ENCODE measurements at places on chromosomes 1 and 21.

GRCh38 chr1:19866029-19866428 lies 16.2 kb upstream of the OTUD3 start:
- no peak for DNase-seq

- DNase-seq, result no peak
These were observed 47.4 kb downstream of the PTPRC start for GRCh38 chr1:198686069-198686728.

DNA sequence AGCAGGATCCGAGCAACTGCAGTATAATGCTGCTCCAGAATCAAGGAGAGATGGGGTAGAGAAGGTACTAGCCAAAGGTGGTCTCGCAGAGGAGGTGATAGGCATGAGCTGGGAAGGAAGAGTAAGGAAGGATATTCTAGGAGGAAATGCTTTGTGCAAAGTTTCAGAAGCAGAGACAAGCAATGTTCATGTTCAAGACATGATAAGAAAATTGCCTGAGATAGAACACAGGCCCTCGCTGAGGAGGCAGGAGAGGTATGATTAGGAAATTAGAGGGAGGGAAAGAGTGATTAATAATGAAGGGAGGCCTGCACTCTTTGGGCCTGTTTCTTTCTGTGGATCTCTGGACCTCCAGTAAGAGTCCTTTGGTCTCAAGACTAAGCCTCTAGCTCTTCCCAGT lies 12.9 kb upstream of the ETV3 start:
- no peak for DNase-seq

GRCh38 chr1:167185974-167186657 lies 34.6 kb upstream of the POU2F1 start:
- DNase-seq, result no peak

DNA sequence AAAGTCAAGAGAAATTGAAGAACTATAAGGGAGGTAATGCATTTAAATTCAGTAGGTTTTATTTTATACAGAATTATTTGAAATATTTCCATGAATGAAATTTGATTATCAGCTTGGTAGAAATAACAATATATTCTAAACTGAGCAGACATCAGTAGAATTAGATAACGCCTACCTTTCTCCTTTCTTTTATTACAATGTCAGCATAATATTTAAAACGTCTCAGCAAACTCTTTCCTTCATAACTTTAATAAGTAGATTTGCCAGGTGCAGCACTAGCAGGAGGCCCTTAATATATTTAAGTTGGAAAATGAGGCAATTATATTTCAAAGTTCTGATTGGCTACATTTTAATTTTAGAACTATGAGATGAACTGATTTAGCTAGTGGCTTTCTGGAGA lies 298.8 kb downstream of the BRINP3 start:
- DNase-seq, result no peak

GRCh38 chr1:182588500-182589396 lies at the start of gene RNASEL:
TSS of gene RNASEL (minus strand) at chr1:182589256. CDS start at chr1:182586806, 2,450 bp downstream.
- peak; percentile 42 for DNase-seq

- no peak for DNase-seq
These were observed 15.2 kb downstream of the CHML start for GRCh38 chr1:241624935-241625334.

GRCh38 chr1:203556047-203556851 lies 62.3 kb downstream of the OPTC start:
- no peak for DNase-seq

DNA sequence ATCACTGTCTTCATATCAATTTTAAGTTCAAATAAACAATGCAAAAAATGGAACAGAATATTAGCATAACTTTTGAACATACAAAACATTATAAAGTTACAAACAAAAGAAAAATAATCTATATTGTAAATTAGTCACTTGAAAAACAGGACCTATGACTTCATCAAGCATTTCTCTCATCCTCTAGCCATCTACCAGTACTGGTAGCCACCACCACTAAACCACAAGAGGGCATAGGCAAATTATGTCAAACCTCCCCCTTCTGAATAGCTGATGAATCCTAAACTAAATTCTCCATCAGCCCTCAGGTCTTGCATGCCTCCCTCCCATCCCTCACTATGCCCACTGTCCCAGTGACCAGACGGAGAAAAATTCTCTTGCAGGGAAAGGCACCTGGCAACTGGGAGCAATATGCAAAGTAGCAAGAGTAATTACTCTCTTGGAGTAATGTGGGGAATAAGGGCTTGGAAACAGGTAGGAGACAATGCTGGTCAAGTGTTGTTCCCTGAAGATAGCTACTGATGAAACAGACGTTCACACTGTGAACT lies 37.1 kb downstream of the SSX2IP start:
- no peak for DNase-seq

GRCh38 chr1:53484705-53485477 lies 25.7 kb downstream of the DMRTB1 start:
- no peak for DNase-seq

DNA sequence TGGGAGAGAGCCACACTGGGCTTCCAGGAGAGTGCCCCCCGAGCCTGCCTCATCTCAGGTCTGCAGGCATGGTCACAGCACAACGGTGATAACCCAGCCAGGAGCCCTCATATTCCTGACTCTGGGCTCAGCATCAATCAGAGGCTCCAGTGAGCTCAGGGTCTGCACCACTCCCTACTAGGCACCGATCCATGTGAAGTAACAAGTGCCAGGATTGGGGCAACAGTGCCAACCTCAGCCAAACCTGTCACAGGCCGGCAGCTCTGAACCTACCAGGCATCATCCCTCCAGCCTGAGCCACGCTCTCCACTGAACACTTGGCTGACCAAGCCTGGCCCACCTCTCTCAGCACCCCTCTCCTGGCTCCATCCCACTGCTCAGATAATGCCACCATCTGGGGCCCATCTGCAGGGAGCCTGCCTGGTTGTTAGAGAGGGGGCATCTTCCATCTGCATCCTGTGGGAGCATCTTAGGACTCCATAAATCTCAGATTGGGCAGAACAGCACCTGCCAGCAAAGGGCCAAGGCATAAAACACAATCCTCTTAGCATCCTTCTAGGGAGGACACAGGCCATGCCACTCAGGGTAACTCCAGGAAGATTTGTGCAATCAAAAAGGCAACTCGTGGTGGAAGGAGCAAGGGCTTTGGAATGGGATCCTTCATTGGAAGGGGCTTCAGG lies 213.7 kb upstream of the CSF3R start:
- no peak for DNase-seq

DNA sequence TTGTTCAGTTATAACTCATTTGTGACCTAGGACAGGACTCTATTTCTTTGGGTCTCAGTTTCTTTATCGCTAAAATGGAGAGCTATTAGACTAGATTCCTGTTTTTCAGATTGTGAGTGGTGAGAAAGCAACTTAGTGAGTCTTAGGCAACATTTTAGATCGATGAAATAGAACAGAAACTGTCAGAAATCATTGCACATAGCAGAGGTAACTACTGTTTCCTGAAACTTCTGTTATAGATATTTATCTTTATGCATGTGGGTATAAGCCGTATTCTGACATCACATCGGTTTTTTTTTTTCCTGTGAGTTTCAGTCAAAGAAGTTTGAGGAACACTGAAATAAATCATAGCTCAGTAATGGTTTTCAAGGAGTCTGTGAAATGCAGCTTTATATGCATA lies 42.1 kb upstream of the DNAJC6 start:
- DNase-seq, result no peak

- no peak for DNase-seq
These were observed 8.6 kb upstream of the EEIG2 start for GRCh38 chr1:108551137-108551862.

DNA sequence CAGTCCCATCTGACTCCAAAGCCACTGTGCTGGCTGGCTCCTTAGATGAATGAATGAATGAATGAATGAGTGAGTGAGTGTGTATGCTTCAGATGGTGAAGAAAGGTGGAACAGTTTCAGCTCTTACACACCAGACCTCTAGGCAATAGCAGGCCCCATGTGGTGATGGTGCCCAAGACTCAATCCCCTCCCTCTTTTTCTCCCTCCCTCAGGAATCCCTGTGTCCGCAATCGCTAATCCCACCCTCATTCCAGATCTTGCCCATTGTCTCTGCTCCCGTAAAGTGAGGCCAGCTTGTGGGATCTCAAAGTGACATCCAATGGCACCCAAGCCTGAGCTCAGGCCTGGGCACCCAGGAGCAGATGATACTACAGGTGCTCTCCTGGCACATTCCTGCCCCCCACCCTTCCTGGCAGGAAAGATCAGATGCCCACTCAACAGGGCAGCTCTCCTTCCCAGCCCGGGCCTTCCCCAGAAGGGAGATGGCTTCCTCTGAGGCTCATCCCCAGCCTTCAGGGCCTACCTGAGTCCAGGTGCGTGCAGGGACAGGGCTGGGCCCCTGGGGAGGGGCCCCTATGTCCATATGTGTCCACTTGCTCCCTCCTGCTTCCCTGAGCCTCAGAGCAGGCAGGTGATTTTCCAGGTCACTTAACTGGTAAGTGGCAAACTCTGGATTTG lies 106.4 kb downstream of the HMGB4 start:
- no peak for DNase-seq

DNA sequence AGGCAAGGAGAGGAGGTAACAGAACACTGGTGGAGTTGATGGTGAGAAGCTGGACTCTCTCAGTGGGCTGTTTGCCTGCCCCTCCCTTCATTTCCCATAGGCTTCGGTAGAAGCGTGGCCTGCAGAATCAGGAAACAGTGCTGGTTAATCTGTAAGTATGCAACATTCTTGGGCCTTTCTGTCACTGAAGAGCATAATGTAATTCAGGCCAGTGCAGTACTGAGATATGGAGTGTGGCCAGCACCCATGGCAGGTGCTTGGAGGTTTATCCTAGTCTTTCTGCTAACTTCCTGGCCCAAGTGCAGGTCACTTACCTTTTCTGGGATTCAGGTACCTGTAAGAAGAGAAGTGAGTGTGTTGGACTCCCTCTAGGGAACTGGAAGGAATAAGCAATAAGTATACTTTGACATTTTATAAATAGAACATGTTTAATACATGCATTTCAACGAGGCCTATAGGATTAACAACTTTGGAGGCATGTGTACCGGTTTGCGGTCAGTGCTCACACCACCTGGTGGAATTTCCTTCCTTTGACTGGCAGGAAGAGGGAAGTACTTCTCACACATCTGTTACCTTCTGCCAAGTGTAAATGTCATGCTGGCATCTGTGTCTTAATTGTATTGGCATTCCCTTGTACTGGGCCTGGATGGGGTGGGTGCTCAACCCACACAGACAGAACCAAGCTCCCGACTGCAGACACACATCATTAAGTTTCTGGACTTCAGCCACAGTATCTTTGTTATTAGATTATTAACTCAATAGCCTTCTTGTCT lies 105.5 kb downstream of the KIF26B start:
- DNase-seq, result no peak

DNA sequence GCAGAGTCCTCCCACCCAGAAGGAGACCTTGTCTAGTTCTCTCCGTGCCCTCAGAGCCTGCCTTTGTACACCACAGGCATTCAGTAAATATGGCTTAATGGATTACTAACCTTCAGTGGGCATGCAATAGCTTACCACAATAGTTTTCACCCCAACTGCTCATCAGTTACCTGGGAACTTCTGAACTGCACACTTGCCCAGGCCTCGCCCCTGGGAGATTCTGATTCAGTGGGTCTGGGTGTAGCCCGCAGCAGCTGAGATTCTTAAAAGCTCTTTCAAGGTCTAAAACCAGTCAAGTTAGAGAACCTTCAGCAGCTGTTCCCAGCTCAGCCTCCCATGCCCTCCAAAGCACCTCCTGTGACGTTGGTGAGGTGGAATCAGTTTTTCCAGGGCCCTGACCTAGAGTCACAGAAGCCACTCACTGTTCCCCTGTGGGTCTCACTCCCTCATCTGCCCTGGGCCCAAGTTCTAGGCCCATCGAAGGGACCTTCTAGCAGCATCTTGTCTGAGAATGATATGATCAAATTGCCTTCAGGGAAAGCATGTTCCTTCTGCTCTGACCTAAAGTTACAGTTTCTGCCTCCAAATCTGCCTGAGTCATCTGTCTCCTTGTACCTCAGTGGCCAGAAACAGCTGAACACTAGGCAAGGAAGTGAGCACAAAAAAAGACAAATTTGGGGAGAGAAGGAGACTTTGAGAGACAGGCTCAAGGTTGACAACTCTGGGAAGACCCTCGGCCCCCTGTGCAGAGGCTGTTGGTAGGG lies 10.8 kb downstream of the ASAP3 start:
- DNase-seq, result no peak

GRCh38 chr1:19313636-19313959 lies 1.5 kb downstream of the SLC66A1 start:
- DNase-seq, result no peak

GRCh38 chr1:1976031-1976430 lies 27.6 kb downstream of the CFAP74 start:
- no peak for DNase-seq

DNA sequence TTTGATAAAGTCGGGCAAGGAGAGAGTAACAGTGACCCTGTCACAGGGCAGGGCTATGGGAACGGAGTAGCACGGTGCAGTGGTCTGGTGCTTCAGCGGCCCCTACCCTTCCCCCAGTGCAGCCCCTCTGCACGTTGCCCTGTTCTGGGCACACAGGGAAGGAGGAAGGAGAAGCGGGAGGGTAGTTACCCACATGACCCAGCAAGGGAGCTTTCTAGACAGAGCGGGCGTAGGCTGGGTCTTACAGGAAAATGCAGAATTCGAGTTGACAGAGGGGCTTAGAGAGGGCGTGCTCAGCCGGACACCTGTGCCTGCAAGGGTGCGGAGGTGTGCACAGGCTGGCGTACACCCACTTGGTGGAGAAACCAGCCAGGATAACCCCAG lies 341.2 kb downstream of the NPHP4 start:
- DNase-seq, result no peak

DNA sequence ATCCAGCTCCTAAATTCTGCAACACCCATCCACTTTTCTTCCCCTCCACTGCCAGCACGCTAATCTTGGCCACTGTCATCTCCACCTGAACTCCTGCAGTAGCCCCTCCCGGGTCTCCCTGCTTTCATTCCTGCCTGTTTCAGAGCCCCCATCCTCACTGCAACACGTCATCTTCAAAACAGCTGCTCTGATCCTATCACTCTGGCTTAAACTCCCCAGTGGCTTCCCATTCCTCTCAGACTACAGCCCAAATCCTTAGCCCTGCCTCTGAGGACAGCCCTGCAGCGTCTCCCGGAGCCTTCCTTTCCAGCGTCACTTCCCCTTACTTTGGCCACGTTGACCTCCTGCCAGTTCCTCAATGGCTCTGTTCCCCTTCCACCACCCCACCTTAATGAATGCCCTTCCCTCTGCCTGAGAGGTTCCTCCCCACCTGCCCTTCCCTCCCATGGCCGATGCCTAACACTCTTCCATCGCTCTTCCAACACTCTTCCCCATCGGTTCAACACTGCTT lies 22.9 kb upstream of the IFNAR2 start:
- DNase-seq, result no peak

GRCh38 chr21:16040601-16041000 lies 310.8 kb downstream of the USP25 start:
- DNase-seq, result no peak

GRCh38 chr1:84170171-84170570 lies 26.1 kb downstream of the PRKACB start:
- no peak for DNase-seq

GRCh38 chr1:15168479-15168878 lies 14.9 kb downstream of the TMEM51 start:
- DNase-seq, result no peak

GRCh38 chr1:234633246-234634003 lies 23.4 kb upstream of the IRF2BP2 start:
- no peak for DNase-seq

Data from T follicular helper cell (primary cell).